ENCODE measurements at places on chromosomes 3 and 15.

DNA sequence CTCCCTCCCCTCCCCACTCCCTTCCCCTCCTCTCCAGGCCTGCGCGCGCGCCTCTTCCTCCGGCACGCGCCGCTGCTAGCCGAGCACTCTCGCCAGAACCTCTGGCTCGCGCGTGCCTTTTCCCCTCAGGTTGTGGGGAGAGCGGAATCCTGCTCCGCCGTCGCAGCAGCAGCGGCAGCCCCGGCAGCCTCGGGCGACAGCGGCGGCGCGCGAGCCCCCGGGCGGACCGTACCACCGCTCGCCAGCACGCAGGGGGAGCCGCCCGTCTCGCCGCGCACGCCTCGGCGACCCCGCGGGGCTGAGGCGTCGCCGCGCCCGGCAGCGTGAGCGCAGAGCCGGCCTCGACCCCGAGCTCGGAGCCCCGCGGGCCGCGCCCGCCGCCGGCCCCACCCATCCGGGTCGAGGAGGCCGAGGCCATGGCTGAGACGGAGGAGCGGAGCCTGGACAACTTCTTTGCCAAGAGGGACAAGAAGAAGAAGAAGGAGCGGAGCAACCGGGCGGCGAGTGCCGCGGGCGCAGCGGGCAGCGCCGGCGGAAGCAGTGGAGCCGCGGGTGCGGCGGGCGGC, at the start of gene CDV3:
TSS of gene CDV3 (plus strand) at position 58 of the 566 bp plus-strand sequence. CDS start at position 417, 359 bp downstream.
- DNase-seq: no peak

- DNase-seq: no peak
These were observed 4.4 kb upstream of the PRC1 start for GRCh38 chr15:90998737-90999136.

- no peak for DNase-seq
These were observed 60.4 kb upstream of the CA12 start for GRCh38 chr15:63442080-63442479.

GRCh38 chr3:58698246-58698645, 31.7 kb upstream of the FAM3D start:
- no peak for DNase-seq

DNA sequence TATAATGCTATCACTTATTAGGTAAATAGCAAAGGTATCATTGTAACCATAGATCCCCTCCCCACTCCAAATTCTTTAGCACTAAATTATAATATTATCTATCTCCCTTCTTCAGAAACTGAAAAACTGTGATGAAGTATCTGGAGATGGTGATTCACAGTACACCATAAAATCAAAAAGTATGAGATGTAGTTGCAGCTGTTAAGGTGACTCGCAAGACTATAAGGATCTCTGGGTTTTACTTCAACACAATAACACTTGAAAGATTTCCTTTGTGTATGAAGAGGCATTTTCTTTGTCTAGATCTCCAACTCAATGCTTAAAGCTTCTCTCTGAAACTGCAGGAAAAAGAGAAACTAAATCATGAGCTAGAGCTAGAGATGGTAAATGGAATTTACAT, 46.9 kb downstream of the IFT57 start:
- no peak for DNase-seq

DNA sequence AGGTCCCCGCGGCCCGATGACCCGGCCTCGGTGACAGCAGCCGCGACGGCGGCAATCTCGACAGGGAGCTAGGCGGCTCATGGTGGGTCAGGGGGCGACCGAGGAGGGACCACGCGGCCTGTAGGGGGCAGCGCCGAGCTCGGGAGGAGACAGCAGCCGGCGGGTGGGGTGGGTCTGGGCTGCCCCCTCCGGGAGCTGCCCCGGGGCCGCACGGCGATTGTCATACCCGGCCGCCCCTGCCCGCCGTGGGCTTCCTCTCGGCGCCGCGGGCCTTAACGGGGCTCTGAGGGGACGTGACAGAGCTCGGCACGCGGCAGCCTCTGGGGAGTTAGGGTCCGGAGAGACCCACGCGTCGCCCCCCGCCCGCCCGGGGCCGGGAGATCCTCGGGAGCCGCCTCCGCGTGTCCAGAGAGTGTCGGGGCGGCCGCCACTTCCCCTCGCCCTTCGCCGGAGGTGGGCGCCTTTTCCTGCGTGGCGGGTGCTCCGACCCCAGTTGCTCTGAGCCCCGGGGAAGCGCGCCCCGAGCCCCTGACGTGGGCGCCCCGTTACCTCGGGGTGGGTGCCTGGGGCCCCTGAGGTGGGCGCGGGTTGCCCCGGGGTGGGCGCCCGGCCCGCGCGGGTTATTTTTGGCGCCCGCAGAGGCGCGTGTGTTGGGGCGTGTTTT, 539 bp upstream of the PLCL2 start:
- peak; percentile 25 for DNase-seq

DNA sequence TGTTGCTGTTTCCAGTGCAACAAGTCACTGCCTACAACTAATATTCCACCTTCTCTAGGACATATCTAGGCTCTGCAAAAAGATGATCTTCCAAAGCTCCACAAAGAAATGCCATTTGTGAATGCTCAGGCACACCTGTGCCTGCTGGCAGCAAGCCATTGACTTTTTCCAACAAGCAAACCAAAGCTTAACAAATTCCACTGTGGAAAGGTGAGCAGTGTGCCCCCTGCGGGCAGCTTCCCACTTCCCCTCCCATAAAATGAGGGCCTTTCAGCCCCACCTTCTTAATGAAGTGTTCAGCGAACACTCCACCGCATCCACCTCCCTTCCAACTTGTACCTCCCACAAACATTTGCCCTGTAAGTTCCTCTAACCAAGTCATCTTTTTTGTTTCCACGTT, 157.5 kb upstream of the SLC24A5 start:
- no peak for DNase-seq

DNA sequence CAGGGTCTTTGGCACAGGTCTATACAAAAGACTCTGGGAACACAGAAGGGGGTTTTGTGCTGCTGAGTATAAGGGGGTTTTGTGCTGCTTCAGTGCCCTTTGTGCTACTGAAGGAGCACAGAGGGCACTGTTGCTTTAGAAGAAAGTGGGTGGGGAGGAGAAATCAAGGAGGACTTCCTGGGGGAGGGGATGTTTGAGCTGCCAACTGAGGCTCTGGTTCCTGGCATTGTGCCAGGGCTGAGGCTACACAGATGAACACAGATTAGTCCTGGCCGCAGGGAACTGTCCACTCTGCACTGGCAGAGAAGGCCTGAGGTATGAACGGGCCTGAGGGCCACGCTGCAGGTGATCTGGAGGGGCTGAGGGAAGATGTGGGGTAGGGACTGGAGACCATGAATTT, 32.2 kb upstream of the SEC13 start:
- DNase-seq: no peak

- no peak for DNase-seq
These were observed 12.9 kb downstream of the SCAMP5 start for GRCh38 chr15:75008221-75008625.

GRCh38 chr15:92471288-92471687, 77.6 kb downstream of the ST8SIA2 start:
- no peak for DNase-seq

DNA sequence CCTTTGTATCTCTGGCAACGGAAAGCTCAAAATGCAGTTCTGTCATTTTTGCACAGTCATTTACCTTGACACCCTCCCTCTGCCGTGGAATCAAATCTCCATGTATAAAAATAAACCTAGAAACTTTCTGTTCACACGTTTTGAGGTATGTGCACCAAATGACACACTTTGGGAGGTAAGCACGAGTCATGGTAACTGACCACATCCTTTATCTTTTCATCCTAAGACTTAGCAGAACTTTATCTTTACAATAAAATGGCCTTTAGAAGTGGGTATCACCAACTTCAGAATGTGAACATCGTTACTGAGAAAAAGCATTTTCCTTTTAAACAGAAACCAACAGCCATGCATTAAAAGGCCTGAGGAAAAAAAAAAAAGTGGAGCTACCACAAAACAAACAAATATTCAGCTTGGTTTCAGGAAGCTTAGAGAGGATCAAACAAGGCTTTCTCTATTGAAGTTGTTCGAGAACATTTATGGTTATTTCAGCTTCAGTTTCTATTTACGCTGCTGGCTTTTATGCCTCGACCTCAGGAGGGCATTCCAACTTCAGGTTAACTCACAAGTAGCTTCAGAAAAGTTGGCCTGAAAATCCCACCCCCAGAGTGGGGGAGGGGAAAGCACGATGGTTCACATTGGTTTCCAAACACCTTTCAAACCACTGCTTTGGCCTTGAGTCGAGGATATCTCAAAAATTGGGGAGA, 171.1 kb upstream of the ICE2 start:
- no peak for DNase-seq

- no peak for DNase-seq
These were observed 31.8 kb upstream of the CRTC3 start for GRCh38 chr15:90497912-90498311.

GRCh38 chr15:39508536-39508935, 72.3 kb upstream of the THBS1 start:
- no peak for DNase-seq

DNA sequence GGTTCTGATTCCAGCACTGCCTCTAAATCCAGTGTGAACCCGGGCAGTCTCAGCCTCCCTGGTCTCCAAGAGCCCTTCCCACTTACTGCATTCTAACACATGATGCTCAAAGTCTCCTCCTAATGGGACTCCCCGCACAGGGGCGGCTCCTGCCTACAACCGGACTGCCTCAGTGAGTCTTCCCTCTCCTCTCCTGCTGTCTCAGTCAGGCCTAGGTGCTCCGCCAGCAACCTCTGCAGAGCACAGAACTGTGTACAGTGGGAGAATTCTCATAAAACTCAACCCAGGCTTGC, 28.9 kb downstream of the TBC1D2B start:
- no peak for DNase-seq

DNA sequence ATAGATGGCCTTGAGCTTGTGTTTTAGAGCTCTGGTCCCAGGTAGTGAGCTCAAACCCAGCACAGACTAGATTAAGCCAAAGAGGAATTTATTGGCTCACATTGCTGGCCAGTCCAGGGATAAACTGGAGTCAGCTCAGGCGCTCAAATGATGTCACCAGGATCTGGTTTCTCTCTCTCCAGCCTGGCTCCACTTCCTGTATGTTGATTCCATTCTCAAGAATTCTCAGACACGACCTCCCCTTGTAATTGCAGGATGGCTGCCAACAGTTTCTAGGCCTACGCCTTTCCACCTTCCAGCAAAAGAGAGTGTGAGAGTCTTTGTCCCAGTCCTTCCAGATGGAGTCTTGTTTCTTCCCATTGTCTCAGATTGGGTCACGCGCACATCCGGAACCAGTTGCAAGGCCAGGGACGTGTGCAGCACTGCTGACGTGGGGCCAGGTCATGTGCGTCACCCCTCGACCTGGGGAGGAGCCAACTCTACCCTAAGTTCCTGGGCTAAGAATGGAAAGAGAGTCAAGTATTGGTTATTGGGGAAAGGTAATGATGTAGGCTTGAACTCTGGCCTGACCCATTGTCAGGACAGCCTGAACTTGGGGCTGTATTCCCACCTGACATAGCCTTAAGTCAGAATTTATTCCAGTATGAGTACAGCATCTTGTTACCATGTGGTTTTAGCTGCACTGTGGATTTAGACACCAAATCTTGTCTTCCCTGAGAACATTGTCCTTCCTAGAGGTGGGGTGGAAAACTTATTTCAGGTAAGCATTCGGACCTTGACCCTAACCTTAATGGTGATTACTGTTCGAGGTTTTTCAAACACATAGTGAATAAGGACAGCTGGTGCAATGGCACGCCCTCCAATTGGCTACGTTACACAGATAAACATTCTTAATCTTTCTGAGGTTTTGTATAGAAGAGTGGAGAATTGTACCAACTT, 31.6 kb downstream of the CACNA1D start:
- no peak for DNase-seq

GRCh38 chr15:38810686-38811085, 246.1 kb upstream of the RASGRP1 start:
- DNase-seq: no peak

DNA sequence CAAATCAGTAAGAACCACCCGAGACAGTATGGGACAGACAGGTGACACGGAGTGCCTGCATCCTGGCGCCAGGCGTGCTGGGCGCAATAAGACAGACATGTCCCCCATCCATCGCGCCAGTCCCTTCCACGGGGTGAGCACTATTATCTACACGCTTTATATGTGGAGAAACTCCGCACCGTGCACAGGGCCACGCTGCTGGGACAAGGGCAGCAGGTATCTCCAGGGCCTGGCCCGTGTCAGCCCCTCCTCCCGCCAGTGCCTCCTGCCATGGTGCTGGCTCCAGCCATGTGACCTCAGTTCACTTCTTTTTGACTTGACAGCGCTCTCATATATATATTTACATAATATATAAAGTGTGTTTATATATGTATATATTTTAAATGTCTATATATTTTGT, 42.6 kb downstream of the TNK2 start:
- no peak for DNase-seq

DNA sequence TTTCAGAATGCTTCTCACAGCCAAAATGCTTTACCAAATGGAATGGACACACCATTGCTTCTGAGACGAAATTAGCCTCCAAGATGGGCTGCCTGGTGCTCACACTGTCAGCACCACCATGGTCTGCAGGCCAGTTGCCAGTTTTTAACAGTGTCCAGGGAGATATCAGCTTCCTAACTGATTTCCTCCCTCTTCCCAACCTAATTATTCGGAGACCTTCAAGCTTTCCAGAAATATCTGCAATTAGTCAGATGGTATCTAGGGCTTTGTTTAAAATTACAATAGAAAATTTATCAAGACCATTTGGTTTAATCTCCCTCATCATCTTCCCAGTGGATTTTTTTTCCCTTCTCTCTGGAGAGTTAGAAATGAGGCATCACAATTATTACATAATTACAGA, 287.5 kb downstream of the ZPLD1 start:
- DNase-seq: no peak

- DNase-seq: no peak
These were observed 79.5 kb downstream of the ZNF280D start for GRCh38 chr15:56653787-56654186.

- DNase-seq: no peak
These were observed 38.9 kb downstream of the MDFIC2 start for GRCh38 chr3:70273492-70273891.

DNA sequence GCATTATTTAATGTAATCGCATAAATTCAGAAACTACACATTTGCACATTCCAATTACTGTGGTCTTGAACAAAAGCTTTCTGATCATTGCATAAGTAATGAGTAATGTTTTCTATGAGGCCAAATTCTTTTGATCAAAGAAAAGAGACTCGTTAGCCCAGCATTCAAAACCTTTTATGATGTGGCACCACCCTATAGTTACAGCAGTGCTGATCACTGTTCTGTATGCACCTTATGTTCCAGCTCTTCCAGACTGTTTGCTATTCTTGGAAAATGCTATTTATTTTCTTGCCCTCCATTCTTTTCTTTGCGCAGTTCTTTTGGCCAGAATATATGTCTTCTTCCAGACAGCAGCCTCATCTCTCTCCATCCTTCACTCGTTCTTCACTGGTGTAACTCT, 42.3 kb downstream of the MAP3K13 start:
- DNase-seq: no peak

DNA sequence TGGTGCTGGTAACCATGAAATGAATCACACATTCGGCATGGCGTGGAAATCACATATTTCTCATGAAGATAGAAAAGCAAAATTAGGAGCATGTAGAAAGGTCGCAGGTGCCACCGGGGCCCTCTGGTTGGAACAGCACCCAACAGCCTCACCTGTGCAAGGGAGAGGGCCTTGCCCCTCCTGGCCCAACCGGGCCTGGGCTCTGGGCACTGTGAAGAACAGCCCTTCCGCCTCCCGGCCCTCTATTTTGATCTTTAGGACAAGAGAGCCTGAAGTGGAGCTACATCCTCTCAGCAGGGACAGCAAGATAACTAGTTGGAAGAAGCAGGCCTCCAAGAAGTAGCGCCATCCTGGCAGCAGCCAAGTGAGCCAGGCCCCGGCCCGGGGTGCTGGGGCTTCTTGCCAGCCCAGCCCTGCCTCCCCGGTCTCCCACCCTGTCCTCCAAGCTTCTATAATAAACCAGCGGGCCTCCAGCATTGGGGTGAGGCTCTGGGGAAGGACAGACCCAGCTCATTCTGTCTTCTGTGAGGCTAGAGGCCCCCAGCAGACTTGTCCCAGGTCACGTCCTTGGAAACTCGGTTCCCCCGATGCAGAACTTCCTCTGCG, 46.1 kb upstream of the FGD5 start:
- DNase-seq: no peak
